Regular cardiac myocyte (primary cell): ENCODE measurements at places on chromosomes 5 and 9. TPM values are rescaled to one million over a fixed set of nuclear protein-coding genes. Genes with fewer than 3 reads are reported as not detected.

The CCNO gene
- total RNA-seq, result under 0.01 and 0.56 TPM in 2 replicates

The SH3PXD2B gene
- total RNA-seq, result 11.9 and 12.4 TPM in 2 replicates

The PCA3 gene
- under 0.01 TPM in 1 of 2 replicates, not detected in the other for total RNA-seq

The NR6A1 gene
- 0.19 and 0.56 TPM in 2 replicates for total RNA-seq

The PAEP gene
- not detected in 2 replicates for total RNA-seq

The C9orf78 gene
- 40.6 and 64.4 TPM in 2 replicates for total RNA-seq

The OR1Q1 gene
- not detected in 2 replicates for total RNA-seq

The CORO2A gene
- total RNA-seq, result 0.56 and 0.58 TPM in 2 replicates

The GMCL2 gene
- total RNA-seq, result not detected in 2 replicates

The FOXB2 gene
- not detected in 2 replicates for total RNA-seq

The TAF11L10 gene
- total RNA-seq, result not detected in 2 replicates

The NSG2 gene
- under 0.01 TPM in 1 of 2 replicates, not detected in the other for total RNA-seq

The KIF4B gene
- total RNA-seq, result under 0.01 TPM in 1 of 2 replicates, not detected in the other

The CDX1 gene
- 0.38 and 0.56 TPM in 2 replicates for total RNA-seq

The FOXD1 gene
- 6.5 and 7.1 TPM in 2 replicates for total RNA-seq
